ENCODE measurements at places on chromosomes 16 and 17.

DNA sequence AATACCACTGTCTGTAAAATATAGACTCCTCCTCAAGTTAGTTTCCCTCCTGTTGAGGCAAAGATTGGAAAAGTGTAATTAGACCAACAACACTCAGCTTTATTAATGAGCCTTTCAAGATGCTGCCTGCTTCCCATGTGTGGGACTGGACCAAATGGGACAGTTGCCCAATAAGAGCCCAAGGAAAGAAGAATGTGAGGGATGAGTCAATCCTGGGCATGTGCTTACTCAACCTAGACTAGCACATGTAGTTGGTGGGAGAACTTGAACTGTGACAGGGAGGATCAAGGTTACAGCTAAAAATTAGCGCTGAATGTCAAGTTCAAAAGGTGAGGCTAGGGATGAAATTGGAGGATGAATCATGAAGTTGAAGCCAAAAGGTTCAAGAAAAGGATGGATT lies 435.5 kb downstream of the CA10 start:
- DNase-seq = no peak

- DNase-seq = no peak
These were observed 61.1 kb upstream of the CPHXL start for GRCh38 chr16:75787440-75787839.

DNA sequence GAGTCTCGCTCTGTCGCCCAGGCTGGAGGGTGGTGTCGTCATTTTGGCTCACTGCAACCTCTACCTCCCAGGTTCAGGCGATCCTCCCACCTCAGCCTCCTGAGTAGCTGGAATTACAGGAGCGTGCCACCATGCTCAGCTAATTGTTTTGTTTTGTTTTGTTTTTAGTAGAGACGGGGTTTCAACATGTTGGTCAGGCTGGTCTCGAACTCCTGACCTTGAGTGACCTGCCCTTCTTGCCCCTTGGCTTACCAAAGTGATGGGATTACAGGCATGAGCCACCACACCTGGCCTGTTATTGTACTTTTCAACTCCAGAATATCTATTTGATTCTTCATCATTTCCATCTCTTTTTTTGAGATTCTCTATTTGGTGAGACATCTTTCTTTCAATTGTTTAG lies 9.0 kb upstream of the ADORA2B start:
- no peak for DNase-seq

GRCh38 chr17:40176754-40177110 lies 538 bp upstream of the RAPGEFL1 start:
- DNase-seq = no peak

GRCh38 chr16:70444249-70445063 lies 5.6 kb upstream of the ST3GAL2 start:
- DNase-seq = no peak

DNA sequence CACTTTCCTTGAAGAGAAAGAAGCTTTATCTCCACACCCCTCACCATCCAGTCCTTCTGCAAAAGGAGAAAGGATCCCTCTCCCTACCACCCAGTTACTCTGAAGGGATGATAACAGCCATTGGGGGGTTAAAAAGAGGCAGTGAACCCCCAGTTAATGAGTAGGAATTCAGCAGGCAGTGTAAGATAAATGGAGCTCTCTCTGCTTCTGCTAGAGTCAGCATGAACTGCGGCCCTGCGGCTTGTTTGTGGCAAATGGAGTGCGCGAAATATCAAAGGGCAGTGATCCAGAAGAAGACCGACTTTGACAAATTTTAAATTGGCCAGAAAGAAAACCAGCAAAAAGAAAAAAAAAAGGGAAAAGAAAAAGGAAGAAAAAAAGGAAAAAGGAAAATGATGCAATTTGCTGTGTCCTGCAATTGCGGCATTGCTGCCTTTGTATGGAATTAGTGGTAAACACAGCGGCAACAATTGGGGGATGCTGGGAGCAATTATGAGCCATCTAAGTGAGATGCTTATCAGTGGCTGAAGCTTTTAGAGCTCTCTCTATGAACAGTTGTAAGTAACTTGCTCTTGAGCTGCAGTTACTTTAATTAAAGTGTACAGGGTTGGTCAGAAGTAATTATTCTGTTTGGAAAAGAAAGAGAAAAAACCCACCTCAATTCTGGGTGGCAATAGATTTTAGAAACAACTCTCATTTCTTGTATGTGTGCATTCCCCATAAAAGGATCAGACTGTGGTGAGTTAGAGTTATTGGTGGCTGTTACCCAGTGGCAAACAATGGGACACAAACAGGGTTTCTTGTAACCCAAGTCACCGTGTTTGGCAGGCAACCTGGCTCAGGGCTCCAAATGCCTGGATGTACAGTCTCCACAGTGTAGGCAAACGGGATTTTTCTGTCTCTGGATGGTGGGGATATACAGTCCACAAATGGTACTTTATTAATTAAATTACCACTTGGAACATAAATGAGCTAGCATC lies 161.3 kb downstream of the AATF start:
- DNase-seq = no peak

- no peak for DNase-seq
These were observed 10.5 kb downstream of the FTO start for GRCh38 chr16:53714205-53715022.

DNA sequence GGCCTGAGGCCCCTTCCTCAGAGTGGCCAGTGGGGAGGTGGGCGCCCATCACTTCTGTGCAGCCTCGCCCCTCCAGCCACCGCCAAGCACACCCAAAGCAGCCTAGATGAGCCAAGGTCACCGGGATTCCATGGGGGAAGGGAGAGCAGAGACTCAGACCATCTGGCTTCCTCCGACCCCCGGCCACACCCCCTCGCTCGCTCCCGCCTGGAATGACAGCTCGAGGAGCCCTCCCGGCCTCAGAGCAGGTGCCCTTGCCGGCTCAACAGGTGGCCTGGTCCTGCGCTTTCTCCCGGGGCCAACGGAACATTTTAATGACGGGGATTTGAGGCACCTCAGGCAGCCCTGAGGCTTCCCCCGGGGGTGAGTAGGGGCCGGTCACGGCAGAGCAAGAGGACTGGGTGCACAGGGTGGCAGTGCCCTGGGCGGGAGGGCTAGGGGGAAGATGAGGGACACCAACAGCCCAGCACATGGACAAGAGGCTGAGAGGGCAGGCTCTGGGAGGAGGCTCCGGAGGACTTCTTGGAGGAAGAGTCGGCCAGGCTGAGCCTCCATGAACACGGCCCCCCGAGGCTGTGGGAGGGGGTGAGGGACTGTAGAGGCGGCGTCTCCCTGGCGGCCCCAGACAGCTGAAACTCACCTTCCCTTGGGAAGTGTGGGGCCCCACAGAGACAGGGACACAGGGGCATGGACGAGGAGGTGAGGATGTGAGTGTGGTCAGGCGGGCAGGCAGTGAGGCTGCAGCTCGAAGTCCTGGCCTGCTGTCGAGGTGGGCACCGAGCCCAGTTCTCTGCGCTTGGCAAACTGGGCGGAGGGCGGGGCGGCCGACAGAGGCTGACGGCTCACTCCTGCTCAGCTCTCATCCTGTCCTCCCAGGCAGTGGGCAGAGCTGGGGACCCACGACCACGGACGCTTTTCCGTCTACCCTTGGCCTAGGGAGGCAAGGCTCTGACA lies 12.5 kb upstream of the C1QTNF8 start:
- DNase-seq = no peak

GRCh38 chr16:13372421-13372820 lies 471.0 kb downstream of the SHISA9 start:
- DNase-seq = no peak

DNA sequence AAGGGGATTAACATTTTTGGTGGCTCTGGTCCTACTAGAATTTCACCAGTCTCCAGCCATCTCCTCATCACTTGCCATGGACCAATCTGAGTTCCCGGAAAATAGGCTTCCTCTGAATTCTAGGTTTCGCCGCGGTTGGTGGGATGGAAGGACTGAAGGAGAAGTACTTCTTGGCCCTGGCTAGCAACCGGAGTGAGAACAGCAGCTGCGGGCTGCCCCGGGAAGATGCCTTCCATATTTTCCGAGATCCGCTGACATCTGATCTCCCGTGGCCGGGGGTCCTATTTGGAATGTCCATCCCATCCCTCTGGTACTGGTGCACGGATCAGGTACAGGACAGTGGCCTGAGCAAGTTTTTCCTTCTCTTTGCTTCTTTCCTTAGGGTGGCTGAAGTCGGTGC lies 45.0 kb downstream of the SLC5A11 start:
- no peak for DNase-seq

DNA sequence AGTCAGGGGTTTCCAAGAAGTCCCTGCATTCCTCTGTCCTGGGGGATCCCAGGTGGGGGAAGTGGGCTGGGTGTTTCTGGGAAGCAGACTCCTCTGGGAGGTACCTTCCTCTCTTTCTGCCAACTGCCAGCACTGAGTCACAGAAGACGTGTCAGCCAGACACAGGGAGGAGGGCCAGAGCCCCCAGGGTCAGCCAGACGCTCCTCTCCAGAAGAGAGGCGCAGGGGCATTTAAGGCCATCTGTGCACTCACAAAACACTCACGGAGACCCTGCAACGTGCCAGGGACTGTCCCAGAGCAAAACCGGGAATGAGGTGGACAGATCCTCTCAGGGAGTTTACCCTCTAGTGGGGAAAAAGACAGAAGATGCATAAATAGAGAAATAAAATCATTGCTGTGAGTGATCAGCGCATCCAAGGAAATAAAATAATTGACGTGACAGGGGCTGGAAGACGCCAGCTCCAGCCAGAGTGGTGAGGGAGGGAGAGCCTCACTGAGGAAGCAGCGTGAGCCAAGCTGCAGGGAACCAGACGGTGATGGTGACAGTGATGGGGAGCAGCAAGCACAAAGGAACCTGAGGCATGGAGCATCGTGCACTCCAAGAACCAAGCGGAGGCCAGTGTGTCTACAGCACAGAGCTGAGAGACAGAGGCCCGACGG lies 105.4 kb downstream of the ZNF423 start:
- no peak for DNase-seq

DNA sequence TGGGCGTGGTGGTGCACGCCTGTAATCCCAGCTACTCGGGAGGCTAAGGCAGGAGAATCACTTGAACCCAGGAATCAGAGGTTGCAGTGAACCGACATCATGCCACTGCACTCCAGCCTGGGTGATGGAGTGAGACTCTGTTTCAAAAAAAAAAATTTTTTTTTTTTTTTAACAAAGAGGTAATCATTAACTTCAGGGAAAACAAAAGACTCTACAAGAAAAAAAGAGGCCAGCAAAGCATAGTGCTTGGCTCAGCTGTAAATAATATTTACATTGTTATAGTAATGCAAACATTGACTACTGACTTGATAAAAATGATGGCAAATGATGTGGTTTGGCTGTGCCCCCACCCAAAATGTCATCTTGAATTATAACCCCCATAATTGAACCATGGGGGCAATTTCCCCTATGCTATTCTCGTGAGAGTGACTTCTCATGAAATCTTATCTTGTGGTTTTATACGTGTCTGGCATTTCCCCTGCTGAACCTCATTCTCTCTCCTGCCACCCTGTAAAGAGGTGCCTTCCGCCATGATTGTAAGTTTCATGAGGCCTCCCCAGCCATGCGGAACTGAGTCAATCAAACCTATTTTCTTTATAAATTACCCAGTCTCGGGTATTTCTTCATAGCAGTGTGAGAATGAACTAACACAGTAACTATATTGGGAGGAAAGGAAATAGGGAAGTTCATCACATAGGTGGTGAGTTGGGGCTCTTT lies 12.7 kb upstream of the SSTR2 start:
- DNase-seq = no peak

DNA sequence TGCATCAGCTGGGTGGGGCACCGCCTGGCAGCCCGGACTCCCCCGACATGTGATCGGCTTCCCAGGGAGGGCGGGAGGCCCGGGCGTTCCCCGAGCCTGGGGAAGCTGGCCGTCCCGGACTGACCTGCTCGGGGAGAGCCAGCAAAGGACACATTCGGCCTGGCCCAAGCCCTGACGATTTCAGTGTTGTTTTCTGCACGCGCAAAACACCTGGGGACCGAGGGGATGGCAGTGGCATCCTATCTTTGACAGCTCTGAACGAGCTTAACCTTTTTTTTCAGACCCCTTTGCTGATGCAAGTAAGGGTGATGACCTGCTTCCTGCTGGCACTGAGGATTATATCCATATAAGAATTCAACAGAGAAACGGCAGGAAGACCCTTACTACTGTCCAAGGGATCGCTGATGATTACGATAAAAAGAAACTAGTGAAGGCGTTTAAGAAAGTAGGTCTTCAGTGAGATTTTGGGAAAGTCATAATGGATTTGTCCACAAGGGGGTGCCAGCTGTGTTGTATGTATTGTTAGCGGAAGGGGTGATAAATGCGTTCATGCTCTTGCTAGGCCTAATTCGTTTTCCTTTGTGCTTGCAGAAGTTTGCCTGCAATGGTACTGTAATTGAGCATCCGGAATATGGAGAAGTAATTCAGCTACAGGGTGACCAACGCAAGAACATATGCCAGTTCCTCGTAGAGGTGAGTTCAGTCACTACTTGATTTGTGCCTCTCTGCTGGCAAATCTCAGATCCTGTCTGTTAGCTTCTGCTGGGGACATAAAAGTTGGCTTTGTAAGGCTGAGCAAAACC lies 1.0 kb downstream of the EIF1 start:
- DNase-seq = peak; percentile 82

DNA sequence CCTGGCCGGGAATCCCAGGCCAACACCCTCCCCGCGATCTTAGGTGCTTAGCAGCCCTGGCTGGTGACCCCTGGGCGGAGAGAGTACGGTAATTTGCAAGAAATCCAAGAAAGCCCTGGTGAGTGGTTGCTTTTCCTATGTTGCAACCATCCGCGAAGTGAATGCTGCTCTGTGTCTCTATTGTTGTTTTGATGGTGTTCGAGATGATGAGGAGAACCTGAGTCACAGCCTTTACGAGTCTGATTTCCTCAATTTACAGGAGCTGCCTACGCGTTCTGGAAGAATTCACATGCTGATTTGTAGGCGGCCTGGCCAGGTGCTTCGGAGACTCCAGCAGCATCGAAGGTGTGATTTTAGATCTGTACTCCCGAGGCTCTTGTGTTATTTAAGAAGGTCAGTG lies 63.3 kb downstream of the TMEM235 start:
- no peak for DNase-seq

DNA sequence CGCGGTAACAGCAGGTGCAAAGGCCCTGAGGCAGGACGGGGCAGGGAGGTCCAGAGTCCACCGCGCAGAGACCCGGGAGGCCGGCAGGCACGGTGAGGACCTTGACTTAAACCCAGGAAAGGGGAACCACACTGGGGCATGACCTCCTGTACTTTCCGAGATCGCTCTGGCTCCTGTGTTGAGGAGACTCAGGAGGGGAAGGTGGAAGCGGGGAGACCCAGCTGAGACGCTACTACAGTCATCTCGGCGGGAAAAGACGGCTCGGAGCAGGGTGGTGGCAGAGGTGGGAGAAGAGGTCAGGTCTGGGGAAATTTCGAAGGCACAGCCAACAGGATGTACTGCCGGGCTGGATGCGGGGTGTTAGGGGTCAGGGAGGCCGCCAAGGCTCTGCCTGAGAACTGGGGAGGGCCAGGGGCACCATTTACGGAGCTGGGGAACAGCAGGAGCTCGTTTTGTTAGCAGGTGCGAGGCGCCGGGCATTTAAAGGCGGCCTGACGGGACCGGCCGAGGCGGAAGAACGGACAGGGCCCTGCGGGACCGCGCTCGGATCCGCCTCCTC lies 22.3 kb downstream of the NPTX1 start:
- no peak for DNase-seq

- DNase-seq = peak; percentile 100
These were observed at the start of gene PHF12 for GRCh38 chr17:28951428-28951990. PHF12 (minus strand) TSS chr17:28951518; CDS start chr17:28950960, 558 bp downstream.
